ENCODE measurements at places on chromosomes 7 and 10.

DNA sequence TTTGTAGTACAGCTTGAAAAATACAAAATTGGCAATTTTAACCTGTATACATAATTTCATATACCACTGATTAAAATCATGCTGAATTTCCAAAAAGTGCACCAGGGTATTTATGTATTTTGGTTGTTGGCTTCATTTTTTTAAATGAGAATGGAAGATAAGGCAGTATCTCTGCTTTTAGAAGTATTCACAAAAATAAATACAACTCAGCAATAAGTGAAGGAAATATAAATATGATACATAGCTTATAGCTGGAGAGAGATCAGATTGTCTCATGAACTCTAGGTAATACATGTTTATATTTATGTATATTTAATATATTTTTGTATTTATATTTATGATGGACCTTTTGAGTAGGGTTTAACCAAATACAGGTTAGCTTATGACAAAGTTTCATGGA, 81.0 kb downstream of the KMT2E start:
- DNase-seq, result no peak

DNA sequence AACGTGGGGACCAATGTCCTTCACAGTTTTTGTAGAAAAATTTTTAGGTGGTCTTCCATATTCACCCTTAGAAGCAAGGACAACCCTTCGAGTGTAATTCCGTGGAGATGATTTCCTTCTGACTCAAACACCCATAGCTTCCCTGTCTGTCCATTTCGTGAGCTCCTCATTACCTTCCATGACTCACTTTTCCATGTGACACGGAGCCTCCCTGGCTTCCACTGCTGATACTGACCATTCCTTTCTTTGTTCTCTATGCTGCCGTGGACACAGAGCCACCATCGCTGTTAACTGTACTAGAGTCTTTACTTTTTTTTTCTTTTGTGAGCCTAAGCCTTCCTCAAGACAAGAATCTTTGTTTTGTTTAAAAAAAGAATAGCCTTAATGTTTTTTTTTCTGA, 12.5 kb upstream of the ARMS2 start:
- DNase-seq, result no peak

DNA sequence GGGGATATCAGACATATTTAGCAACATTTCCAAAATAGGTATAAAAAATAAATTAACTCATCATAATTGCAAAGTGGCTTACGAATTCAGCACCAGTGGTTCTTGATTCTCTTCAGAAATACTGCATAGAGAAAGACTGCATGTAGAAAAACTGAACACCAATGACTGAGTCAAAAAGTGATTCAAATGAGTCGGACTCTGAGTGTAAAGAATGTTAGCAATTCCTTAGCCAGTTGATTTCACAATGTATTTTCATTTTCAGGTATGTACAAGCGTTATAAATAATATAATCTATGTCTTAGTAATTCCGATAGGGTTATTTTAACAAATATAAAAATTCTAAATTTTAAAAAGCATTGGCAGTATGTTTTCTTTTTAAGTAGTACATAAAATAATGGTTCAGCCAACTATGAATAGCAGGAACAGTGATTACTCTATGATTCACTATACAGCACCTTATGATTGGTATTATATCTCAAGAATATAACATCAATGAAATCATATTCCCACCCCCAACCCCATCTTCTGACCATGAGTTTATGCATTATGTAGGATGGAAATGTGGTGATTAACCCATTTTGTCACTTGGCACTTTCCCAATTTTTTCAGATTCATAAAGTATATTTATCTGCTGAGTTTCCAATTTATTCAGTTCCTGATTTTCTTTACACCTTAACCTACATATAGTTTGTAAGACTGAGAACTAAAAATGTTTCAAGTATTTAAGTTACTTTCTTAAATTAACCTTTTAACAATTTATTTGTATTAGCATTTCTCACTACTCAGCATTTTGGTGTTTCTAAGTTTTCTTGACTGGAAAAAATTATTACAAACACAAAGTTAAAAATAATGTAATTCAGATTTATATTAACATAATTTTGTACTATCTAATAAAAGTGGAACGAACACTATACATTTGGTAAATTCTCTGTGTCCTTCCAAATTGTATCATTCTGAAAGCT, 33.9 kb downstream of the DNAJC1 start:
- no peak for DNase-seq

DNA sequence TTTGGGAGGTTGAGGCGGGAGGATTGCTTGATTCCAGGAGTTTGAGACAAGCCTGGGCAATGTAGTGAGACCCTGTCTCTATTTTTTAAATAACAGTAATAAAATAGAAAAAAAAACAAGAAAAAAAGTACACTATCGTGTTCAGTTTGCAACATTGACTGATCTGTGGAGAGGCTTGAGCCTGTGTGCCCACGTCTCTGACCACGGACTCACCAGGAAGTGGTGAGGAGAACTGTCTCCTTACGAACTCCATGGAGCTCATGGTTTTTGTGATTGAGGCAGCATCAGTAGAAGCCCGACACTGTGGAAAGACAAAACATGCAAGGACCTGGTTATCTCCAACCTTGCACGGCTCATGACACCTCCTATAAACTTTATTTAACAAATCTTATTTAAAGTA, 23.9 kb upstream of the DNAJB6 start:
- DNase-seq, result no peak

DNA sequence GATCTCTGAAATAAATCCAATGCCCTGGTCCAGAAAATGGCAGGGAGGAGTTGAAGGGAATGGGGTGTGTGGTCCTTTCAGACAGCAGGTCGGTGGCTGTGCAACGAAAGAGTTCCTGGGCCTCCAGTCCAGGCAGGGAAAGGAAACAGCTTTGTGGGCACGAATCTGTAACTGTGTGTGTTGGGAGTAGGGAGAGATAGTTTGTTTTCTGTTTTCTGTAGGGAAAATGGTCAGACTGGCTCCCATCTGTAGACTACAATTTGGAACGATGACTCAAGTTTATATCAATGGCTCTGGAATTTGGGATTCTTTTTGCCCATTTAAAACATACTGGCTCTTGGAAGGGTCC, 2.6 kb upstream of the HOXA9 start:
- no peak for DNase-seq

DNA sequence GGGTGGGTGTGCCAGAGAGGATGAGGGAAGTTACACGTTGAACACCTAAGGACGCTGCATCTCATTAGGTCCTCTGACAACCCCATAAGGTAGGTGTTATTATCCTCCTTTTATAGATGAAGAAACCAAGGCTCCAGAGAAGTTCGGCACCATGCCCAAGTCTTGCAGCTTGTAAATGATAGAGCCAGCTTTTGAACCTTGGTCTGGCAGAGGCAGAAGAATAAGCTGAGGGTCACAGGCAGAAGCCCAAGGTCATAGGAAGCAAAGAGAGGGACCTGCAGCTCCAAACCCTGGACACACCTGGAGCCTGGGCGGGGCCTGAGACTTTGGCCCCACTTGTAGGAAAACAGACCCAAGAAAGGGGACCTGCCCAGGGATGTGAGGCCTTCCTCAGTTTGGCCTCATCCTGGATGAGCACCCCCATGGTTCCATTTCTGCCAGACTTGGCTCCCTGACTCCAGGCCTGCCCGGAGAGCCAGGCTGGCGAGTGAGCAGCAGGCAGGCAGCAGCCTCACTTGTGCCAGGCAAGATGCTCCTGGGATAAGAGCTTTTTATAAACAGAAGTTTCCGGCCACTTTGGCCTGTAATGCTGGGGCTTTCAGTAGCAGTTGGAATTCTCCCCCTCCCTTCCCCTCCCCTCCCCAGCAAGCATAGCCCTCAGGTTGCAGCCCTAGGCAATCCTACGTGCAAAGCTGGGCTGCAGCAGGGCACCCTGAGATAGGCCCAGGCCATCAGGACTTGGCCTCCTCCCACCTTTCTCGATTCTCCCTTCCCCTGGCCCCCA, 2.4 kb downstream of the KCNH2 start:
- DNase-seq, result no peak

GRCh38 chr10:4770801-4771553, 55.0 kb upstream of the AKR1E2 start:
- peak; percentile 86 for DNase-seq

DNA sequence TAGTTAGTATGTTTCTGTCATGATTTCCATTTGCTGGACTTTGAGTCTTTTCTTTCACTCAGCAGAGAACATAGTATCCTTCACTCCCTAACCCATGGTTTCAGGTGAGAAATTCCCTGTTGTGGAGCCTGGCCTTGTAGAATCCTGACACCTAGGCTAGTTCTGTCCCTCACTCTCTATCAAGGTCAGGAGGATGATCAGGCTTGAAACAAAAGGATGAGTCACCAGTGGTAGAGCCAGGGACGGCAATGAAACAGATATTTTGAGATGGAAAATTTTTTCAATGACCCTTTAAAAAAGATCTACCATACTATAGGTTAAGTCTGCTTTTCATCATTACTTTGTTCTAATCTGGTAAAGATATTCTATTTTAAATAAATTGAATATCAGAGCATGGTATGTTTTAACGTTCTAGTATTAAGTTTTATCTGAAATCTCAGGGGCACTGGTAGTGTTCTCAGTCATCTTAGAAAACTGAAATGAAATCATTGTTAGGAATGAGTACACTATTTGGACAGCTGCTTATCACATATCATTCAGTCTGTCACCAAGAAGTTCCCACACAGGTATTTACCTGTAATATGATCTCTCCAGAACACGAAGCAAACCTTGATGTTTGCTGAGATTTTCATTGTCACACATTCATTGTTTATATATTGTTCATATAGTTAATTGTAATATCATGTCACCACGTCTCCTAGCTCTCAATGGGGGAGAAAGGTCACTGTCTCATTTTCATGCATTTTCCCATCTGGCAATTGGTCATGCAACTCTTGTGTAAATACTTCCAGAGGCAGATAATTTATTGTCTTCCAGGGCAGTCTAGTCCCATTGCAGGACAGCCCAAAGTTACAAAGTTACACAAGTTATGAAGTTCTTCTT, 299.9 kb upstream of the LRRTM3 start:
- no peak for DNase-seq

DNA sequence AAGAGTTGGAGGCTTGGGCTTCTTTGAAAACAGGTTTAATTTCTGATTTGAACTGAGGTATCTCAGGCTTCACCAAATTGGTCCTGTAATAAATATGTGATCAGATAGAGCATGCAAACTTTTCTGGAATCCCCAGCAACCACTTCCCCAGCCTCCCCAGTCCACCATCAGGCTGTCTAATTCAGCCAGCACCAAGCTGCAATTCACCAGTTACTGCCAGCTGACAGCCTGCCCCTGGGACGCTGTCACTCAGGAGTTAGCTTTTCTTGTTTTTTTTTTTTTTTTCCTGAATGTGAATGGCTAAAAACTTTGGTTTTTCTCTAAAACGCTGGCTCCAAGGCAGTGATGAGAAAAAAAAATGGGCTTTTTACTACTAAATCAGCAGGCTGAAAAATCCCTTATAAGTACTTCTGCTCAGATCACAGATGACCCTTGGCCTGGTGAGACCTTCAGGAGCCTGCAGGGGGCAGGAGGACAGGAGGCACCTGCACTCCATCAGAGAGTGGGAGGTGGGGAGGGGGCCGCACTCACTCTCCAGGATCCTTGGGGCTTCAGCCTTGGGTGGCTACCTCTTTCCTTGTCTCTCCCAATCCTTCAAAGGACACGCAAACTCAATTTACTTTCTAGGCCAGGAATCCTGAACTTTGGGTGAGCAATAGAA, 349.4 kb downstream of the GATA3 start:
- no peak for DNase-seq

GRCh38 chr10:124340033-124340760, 78.5 kb downstream of the OAT start:
- peak; percentile 95 for DNase-seq

- DNase-seq, result no peak
Observed at GRCh38 chr10:83961620-83962019, 177.7 kb upstream of the GHITM start.

- DNase-seq, result peak; percentile 40
Observed at GRCh38 chr10:96830511-96831199, 1.4 kb upstream of the LCOR start.

DNA sequence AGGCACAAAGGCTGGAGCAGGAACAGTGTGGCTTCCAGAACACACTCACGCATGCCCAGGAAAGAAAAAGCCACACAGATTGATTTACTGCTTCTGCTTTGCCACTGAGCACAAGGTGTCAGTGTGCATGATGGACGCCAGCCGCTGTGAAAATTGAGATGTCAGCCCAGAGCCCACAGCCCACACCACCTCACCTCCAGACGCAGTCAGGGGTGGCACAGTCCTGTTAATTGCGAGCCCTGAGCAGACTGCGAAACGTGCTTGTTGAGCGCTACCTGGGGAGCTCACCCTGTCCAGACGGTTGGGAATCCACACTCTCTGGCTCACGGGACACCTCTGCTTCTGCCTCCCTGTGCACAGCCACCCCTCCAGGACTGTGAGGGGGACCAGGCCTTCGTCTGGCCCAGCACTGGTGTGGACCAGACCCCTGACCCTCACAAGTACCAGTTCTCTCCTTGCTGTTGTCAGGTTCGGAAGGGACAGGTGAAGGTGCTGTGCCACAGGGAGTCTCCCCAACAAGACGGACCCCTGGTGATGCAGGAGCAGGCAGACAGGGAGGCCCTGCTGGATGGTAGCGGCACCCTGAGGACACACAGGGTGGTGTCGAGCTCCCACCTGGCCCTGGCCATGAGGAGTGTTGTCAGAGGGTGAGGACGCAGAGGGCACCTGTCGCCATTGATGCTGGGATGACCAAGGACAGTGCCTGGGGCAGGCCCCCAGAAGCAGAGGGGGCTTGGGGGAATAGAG, 15.3 kb downstream of the RASGEF1A start:
- DNase-seq, result no peak

GRCh38 chr7:38318803-38319416, 45.5 kb upstream of the TARP start:
- peak; percentile 67 for DNase-seq

DNA sequence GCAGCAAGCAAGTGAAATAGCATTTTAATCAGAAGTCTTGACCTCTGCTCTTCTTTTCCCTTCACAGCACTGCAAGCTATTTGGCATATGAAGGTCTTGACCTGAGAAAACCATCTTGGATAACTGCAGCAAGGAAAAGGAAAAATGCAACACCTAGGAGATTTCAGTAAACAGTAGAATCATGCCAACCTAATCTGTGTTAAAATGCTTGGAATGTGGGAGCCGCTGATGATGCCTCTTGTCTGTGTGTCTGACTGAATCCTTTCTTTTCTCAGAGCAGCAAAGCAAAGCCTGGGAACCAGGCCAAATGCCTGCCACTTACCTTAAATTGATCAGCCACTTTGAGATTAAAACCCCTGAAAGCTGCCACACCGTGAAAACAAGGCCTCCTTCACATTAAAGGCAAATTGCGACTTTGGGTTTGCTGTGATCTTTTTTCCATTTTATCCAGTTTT, 80.4 kb upstream of the CDK6 start:
- no peak for DNase-seq
